ENCODE measurements at places on chromosomes 5 and 9. TPM values are rescaled to one million over a fixed set of nuclear protein-coding genes. Genes with fewer than 3 reads are reported as not detected.

The SLC6A7 gene
- total RNA-seq: not detected

The ACTBL2 gene
- not detected for total RNA-seq

The CTNND2 gene
- not detected for total RNA-seq

The CCDC152 gene
- not detected for total RNA-seq

The PCDHA9 gene
- total RNA-seq: not detected

The GLRA1 gene
- total RNA-seq: not detected

The CYSRT1 gene
- 5.0 TPM for total RNA-seq

The RNF208 gene
- total RNA-seq: 1.8 TPM
